PC-9 (cell line): ENCODE measurements at places on chromosomes 3 and 15. TPM values are rescaled to one million over a fixed set of nuclear protein-coding genes. Genes with fewer than 3 reads are reported as not detected.

Gene C3orf52
- 7.5 and 9.9 TPM in 2 replicates for total RNA-seq

Gene TEX9
- 9.1 and 11.8 TPM in 2 replicates for total RNA-seq

Gene SIDT1
- 1.2 and 3.3 TPM in 2 replicates for total RNA-seq

Gene ITIH1
- total RNA-seq = not detected in 2 replicates

Gene CPN2
- total RNA-seq = not detected in 2 replicates

Gene LRRC58
- total RNA-seq = 22.2 and 28.9 TPM in 2 replicates

Gene ARPIN
- 28.6 and 30.4 TPM in 2 replicates for total RNA-seq

Gene CISH
- total RNA-seq = 2.7 and 3.2 TPM in 2 replicates

Gene TGFBR2
- 26.4 and 33.6 TPM in 2 replicates for total RNA-seq

Gene LMLN
- total RNA-seq = 19.8 and 21.1 TPM in 2 replicates

Gene TNNC1
- 8.3 and 8.4 TPM in 2 replicates for total RNA-seq

Gene MYL3
- total RNA-seq = not detected in 2 replicates

Gene MLF1
- total RNA-seq = 52.3 and 55.5 TPM in 2 replicates

Gene FBLN2
- total RNA-seq = 0.57 and 1.8 TPM in 2 replicates

Gene MED12L
- 3.0 and 4.0 TPM in 2 replicates for total RNA-seq

Gene GP5
- not detected in 2 replicates for total RNA-seq

Gene CIP2A
- total RNA-seq = 40.6 and 41.1 TPM in 2 replicates

Gene IQCF6
- not detected in 2 replicates for total RNA-seq

Gene GABRR3
- not detected in 2 replicates for total RNA-seq

Gene COL6A6
- not detected in 2 replicates for total RNA-seq

Gene UBAP1L
- 2.5 and 3.1 TPM in 2 replicates for total RNA-seq

Gene TTC21A
- 9.0 and 9.5 TPM in 2 replicates for total RNA-seq

Gene CP
- 0.28 TPM in 1 of 2 replicates, not detected in the other for total RNA-seq

Gene PLXNB1
- 97.7 and 120 TPM in 2 replicates for total RNA-seq

Gene CAMK1
- 2.0 and 3.1 TPM in 2 replicates for total RNA-seq

Gene HDC
- not detected in 2 replicates for total RNA-seq

Gene WDR49
- 0.28 TPM in 1 of 2 replicates, not detected in the other for total RNA-seq

Gene C3orf85
- not detected in 2 replicates for total RNA-seq

Gene SPINK8
- not detected in 2 replicates for total RNA-seq

Gene TPRG1
- total RNA-seq = 1.7 and 1.9 TPM in 2 replicates

Gene C3orf80
- total RNA-seq = not detected in 2 replicates

Gene SI
- not detected in 2 replicates for total RNA-seq

Gene PLSCR5
- not detected in 2 replicates for total RNA-seq

Gene DYNLT2B
- total RNA-seq = 5.1 and 5.3 TPM in 2 replicates
